ENCODE measurements at places on chromosomes 7 and 10.
A peak's percentile ranks its signal among the peaks of the same experiment; 100 is the strongest.

- no peak for DNase-seq
Observed at GRCh38 chr7:37775921-37776320, 72.5 kb upstream of the NME8 start.

DNA sequence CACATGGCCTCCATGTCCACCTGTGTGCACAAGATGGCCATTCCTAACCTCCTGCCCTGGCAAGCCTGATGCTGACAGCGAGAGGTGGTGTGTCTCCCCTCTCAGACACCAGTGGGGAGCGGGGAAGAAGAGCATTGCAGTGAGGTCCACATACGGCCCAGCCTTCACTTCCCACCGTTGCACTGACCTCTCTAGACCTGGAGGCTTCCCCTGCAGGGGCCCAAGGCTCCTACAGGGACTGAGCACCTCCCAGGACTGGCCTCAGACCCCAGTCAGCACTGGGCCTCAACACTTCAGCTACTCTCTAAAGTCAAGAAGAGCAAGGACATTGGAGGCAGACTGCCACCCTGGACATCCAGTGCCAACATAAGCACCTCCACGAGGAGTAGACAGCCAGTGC, 15.9 kb downstream of the STK32C start:
- DNase-seq, result no peak

DNA sequence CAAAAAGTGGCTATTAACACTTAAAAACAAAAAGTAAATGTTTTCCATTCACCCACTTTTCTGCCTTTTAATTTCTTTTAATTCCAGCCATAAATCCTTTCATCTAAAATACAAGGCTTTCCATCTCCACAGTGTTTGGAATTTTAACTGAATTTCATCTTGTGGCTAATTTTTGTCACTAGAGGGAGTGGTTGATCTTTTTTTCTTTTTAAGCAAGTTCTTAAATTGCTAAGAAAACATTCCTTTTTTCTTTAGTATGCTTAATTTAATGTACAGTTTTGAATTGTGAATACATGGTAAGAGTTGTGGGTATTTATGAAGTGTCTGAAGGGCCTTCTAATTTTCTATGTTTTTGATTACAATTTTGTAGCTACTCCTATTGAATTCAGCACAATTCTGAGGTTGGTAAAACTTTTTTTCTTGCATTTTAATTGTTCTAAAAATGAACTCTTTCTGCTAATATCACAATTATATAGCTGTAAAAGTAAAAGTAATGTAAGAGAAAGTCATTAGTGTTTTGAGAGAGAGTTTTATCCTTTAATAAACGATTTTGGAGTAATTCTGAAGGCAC, 54.9 kb upstream of the ANK3 start:
- DNase-seq, result no peak

GRCh38 chr10:91909117-91909677, at the start of gene FGFBP3:
TSS of gene FGFBP3 (minus strand) at chr10:91909486. CDS start at chr10:91908969, 517 bp downstream.
- no peak for DNase-seq

- DNase-seq, result peak; percentile 83
Observed at GRCh38 chr7:2288503-2288902, 25.7 kb downstream of the SNX8 start.

- peak; percentile 71 for DNase-seq
Observed at GRCh38 chr7:128883622-128884448, 21.2 kb downstream of the ATP6V1F start.

GRCh38 chr7:134200970-134201369, 73.8 kb downstream of the LRGUK start:
- DNase-seq, result no peak

DNA sequence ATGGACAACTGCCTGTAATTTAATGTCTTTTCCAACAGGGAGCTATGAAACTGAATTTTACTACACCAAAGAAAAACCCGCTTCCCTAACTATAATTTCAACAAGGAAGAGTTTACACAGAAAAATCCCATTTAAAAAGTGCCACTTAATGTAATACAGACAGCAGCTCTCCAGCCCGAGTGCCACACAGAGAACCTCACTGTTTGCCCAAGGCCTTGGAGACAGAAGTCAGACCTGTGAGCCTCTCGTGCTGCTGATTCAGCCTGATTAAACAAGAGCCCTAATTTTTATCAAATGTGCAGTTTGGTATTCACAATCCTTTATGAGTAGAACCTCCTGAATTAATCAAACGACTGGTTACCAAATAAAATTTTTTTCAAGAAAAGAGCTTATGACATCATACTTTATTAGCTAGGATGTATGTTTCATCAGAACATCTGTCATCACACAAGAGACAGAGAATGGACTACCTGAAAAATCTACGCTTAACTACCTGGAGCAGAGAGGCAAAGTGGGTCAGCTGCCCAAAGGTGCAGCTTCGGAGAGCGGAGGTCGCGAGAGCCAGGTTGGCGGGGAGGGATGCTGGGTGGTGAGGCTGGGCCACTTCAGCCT, 543.6 kb downstream of the SDK1 start:
- DNase-seq, result no peak

Measured in stimulated activated naive B cell treated with anti-CD40 and anti-IgM and Interleukin-4, amounts not matched to agents 10 μg/mL and 1 μg/mL and 100 μg/mL, for 72 hours (primary cell).